Activated CD4-positive, alpha-beta T cell treated with anti-CD3 and anti-CD28 coated beads, Interleukin-2, amount 50 U/mL, for 4 hours (primary cell): ENCODE measurements at places on chromosomes 1 and 21.
A peak's percentile ranks its signal among the peaks of the same experiment; 100 is the strongest.

DNA sequence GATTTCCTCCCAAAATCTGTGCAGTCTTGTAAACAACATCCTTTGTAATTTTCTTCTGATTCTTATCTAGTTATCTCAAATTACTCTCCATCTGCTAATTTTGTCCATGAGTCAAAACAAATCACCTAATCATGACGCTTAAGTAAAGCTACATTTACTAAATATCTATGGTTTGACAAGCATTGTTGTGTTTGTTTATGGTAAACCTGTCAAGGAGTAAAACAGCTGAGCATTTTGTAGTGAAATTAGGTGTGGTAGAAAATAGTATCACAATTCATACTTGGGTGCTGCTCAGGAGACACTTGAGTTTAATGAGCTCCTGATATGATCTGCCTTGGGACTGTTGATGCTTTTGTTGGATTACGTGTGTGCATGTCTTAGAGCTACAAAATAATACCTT lies 11.6 kb downstream of the TIPRL start:
- no peak for DNase-seq

DNA sequence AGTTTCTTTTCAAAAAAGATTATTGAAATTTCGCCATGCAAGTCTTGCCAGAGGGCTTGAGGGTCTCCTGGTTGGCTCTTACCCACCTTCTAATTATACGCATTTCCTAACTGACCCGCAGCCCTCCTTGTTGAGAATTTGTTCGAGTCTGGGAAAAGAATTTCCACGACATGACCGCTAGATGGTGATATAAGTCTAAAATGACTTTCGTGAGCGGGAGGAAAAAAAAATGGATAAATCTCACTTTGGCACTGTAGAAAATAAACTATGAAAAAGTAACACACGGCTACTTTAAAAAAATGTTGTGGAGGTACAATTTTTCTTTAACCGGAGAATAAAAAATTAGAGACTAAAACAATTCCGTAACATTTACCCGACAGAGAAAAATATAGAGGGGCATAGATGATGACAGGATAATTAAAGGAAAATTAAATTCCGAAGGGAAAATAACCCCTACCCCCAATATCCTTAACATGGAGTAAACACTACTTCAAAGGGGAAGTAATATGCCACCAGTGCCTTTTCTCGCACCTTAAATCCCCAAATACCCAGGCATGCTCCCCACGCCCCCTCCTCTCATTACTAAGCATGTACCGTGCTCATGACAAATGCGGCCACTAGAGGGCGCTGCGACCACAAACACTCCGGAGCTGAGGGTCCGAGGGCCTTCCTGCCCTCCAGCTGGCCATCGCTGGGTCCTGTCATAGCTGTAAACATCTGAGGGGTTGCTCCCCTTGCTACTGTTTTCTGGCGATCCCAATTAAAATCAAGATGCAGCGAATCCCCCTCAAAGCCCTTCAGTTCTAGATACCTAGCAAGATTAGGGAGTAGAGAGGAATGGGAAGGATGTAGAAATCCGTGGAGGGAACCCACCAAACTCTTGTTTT lies 266.9 kb downstream of the ASTN1 start:
- no peak for DNase-seq

GRCh38 chr21:38909109-38909508 lies 103.4 kb downstream of the ETS2 start:
- no peak for DNase-seq

DNA sequence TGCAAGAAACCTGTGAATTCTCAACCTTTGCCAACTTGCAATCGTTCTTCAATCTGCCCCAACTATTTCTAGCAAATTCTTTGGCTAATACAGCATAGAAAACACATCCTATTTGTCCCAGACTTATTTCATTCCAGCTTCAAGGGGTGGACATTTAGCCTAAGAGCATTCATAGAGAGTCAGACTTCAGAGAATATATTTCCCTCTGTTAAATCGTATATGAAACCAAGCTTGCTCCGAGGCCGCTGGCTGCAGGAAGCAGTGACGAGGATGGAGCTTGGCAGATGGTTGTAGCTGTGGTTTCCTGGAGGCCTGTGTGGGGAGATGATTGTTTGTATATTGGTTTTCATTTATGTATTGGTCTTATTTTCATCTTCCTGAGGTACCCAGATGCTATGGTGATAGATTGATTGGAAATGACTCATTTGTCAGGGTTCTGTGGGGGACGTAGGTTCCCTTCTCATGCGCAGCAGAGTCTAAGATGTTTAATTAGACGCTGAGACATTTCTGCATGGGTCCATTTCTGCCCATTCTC lies 26.1 kb downstream of the MAN1C1 start:
- DNase-seq: peak; percentile 59

DNA sequence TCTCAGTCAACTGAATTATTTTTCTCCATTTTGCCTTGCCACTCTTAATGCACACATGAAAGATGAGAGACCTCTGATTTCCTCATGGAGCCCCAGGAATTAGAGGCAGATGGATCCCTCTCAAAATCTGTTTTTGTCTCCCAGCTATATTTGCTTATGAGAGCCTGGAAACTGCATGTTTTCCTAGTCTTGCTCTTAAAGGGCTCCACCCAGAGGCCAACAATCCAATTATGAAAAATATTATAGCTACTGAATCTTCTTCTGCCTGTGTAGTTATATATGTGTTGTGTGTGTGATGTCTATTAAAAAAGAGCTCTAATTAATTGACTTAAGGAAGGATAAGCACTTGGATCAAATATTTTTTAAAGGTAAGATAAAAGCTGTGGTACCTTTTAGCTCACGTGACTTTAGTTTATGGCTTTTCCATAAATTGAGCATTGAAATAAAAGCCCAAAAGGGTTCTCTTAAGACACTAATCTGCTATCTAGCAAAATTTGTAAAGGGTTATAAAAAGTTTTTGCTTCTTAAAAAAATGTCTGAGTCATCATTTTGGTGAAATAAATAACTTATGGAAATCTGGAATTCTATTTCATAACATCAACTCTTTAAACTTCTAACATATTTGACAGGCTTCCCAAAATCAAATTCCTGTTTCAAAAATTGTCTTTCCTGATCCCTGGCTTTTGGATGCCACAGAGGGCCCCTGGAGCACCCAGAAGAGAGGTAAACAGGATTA lies 31.2 kb upstream of the TSPEAR start:
- no peak for DNase-seq

- no peak for DNase-seq
Measured at GRCh38 chr1:174005032-174005431, 17.1 kb downstream of the RC3H1 start.

DNA sequence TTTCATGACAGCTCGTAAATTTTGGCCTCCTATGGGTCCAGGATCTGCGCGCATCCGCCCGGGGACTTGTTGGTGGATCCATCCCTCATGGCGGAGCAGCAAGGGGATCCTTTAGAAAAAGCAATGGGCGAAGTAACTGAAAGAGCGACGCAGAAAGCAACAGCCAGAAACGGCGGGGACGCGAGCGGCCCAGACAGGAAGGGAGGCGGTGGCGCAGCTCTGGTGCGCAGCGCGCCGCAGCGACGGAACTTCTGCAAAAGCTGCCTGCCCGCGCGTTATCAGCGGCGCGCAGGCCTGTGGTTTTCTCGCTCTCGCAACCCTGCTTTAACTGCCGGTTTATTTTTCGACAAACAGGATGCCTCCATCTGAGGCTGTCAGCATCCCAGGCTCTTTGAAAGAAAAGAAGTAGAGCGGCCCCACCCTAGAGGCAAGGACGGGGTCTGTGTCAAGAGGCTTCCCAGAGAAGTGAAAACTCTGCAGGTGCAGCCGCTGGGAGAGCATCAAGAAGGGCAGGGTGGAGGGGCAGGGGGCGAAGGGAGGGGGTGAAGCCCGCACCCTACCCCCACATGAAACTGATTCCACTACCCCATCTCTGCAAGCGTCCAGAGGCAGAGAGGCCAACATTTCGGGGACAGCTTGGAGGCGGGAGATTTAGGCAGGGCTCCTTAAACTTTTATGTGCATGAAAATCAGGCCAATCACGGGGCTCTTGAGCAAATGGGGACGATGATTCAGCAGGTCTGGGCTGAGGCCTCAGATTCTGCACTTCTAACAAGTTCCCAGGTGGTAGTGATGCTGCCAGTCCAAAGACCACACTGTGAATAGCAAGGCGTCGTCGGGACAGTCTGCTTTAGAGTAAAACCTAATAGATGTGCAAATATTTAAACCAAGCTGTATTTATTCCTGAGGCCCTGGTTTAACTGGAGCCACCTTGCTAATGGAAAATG lies 22.2 kb downstream of the RUNX1 start:
- DNase-seq: peak; percentile 74

GRCh38 chr1:63148825-63149645 lies 173.3 kb upstream of the FOXD3 start:
- DNase-seq: no peak

- no peak for DNase-seq
Measured at GRCh38 chr1:87669674-87670073, 341.0 kb downstream of the LMO4 start.

DNA sequence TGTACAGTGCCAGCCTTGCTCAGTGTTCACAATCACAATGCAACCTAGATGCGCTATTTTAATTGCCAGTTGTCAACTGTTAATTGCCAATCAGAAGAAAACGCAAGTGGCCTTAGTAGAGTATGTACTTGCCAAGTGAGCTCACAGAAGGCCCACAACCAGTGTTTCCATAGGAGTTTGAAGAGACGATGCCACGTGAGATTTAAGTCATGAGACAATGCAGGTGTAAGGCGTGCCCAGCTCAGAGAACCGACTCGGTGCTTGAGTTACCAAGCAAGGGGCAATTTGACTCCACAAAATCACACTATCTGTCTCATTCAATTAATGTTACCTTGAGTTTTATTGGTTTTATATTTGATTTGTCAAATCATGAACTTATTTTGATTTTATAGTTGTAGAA lies 65.6 kb downstream of the TEX35 start:
- no peak for DNase-seq

GRCh38 chr1:160206421-160207117 lies 1.4 kb downstream of the PEA15 start:
- no peak for DNase-seq

DNA sequence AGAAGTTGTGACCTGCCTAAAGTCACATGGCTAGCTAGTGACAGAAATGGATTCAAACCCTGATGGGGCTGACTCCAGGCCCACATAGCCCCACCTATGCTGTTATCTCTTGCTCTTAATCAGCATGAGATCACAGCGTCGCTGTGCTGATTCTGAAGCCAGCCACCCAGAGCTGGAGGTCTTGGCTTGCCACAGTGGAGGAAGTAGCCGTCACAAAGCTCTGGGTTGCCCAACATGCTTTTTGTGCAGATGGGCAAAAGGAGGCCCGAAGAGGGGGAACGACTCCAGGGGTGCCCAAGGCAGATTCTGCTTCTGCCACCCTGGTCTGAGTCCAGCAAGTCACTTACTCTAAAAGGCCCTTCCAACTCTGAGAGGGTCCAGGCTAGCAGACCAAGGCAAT lies 14.7 kb upstream of the MFSD2A start:
- DNase-seq: no peak

DNA sequence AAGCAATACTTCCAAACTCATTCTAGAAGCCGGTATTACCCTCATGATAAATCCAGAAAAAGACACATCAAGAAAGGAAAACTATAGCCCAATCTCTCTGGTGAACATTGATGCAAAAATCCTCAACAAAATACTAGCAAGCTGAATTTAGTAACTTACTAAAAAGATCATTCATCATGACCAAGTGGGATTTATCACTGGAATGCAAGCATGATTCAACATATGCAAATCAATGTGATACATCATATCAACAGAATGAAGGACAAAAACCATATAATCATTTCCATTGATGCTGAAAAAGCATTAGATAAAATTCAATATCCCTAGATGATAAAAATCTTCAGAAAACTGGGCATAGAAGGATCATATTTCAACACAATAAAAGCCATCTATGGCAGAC lies 402.9 kb downstream of the TGFB2 start:
- no peak for DNase-seq

- no peak for DNase-seq
Measured at GRCh38 chr1:78068681-78069283, 23.0 kb downstream of the GIPC2 start.

- DNase-seq: no peak
Measured at GRCh38 chr1:38039331-38040088, 7.1 kb downstream of the POU3F1 start.
